ENCODE measurements at places on chromosomes 7 and 10.
A peak's percentile ranks its signal among the peaks of the same experiment; 100 is the strongest.

DNA sequence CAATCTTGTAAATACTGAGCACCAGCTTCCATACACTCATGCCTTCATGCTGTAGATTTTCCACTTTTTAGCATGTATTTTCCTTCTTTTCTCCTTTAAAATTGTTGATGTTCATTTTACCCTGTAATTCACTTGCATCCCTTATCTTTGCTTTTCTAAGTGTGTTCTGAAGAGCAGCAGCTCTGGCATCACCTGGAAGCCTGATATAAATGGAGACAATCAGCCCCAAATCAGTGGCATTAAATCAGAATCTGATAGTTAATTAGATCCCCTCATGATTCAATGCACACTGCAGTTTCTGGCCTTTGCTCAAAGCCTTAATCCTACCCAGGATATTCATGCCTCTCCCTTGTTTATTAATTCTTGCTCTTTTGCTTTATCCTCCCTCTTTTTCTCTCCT, 942.4 kb downstream of the XPNPEP1 start:
- ATAC-seq = no peak

DNA sequence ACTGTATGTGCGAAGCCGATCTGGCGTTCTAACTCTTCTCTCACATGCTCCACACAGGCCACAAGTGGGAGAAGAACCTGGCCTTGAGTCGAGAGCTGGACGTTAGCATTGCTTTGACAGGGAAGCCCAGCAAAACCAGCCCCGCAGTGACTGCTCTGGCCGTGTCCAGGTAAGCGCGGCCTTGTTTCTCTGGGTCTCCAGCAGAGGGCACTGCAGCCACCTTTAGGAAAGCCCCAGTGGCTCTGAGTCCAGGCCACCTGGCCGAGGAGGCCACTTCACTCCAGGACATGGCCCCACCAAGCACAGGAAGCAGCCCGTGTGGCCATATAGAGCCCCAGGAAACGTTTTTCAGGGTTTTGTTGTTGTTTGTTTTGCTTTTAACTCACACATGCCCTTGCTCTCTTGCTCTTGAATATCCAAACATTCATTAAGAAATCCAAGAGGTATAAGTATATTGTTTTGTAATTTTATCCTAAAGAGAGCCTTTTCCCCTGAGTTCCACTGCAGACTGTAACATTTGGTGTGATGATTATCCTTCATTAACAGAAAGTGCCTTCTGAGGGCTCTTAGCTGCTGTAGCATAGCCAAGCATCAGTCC, 41.8 kb upstream of the LRRC18 start:
- ATAC-seq = no peak

- ATAC-seq = no peak
Measured at GRCh38 chr10:120810298-120810697, 40.9 kb upstream of the WDR11 start.

GRCh38 chr10:32419615-32420014, 26.3 kb upstream of the CCDC7 start:
- no peak for ATAC-seq

DNA sequence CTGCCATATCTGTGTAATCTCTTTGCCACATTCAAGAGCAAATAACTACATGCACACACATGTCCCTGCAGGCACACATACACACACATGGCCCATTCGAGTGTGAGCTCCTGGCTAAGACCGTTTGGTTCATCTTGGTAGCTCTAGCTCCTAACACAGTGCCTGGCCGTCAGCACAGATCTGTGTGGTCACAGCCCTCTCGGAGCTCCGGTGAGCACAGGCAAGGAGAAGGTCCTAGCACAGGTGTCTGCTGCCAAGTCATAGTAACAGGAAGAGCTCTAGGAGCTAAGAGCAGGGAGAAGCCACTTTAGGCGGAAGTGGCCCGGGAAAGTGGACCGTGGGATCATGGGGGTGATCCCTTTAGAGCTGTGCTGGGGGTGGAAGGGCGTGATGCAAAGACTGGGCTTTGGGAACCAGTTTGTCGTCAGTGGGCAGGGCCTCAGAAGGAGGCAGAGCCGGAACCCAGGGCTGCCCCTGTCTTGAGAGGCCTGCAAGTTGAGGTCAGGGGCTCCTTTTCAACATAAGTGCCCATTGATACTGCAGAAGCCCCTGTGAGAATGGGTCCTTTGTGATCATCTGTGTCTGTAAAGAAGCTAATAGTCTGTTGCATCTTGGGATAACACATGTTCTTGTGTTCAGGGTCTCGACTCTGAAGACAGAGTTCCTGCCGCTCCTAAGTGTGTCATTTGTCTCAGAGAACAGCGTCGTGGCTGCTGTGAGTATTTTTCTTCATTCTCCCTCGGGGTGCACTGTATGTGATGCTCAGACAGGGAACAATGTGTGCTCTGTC, 16.6 kb upstream of the ARPC1B start:
- no peak for ATAC-seq

DNA sequence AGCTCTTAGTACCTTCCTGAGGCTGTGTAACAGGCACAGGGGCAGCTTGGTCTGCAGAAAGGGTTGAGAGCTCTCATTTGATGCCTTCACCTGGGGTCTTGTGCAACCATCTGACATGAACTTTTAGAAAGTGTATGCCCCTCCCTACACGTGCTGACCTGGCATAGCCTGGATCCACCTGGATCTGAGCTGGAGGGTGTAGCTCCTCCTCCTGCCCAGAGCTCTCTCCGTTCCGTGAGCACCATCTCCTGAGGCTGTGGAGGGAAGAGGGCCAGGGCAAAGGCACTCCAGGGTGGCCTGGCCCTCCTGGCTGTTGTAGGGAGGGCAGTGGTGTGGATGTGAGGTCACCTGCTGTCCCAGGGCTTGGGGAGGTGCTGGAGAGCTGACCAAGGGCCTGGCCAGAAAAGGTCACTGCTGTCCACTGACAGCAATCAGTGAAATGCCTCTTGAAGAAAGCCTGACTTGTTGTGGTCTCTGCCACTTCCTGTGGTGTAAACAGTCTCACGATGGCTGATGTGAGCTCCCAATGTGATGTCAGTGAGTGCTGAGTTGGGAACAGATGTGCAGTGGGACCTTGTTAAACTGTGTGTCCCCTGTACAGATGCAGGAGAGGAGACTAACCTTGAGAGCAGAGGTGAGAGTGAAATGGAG, 23.0 kb downstream of the AMZ1 start:
- peak; percentile 21 for ATAC-seq

DNA sequence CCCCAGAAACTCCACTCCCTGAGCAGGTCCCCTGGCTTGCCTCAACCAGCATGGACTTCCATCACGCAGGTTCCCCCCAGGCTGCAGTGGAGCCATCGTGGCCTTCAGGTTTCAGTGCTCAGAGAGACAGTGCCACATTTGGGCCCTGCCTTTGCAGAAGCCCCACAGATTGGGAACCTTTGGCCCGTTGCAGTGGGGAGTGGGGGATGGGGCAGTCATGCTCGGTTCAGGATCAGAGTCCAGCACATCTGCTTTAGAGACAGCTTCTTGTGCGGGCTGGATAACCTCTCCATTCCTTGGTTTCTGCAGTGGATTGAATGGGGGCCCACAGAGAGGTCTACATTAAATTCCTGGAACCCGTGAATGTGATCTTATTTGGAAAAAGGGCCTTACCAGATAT, 183.9 kb downstream of the EBF3 start:
- no peak for ATAC-seq

GRCh38 chr7:41584746-41585145, 118.1 kb downstream of the INHBA start:
- no peak for ATAC-seq

DNA sequence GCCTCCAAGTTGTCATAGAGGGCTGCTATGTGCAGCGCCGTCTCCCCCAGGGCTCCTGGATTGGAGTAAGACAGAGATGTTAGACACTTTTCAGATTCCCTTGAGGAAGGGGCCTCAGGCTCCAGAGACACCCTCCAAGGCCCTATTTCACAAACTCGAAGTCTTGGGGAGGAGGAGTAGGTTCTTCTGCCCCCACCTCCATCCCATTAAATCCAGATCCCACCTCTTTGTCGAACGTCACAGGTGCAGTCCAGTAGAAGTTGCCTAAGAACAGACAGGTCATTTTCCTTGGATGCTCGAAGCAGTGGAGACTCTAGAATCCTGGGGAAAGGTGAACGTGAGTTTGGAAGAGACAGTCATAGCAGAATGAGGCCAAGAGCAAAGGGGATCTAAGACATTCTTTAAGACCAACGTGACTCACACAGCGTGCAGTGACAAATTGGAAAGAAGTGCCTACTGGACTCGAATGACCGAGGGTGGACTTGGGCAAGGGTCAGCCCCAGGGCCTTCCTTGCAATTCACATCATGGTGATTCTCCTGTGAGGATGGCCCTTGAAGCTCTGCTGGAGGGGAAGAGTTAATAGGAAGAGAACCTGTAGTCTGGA, 3.3 kb downstream of the TRPV5 start:
- ATAC-seq = no peak

GRCh38 chr7:47484923-47485639, 96.8 kb downstream of the TNS3 start:
- ATAC-seq = no peak

DNA sequence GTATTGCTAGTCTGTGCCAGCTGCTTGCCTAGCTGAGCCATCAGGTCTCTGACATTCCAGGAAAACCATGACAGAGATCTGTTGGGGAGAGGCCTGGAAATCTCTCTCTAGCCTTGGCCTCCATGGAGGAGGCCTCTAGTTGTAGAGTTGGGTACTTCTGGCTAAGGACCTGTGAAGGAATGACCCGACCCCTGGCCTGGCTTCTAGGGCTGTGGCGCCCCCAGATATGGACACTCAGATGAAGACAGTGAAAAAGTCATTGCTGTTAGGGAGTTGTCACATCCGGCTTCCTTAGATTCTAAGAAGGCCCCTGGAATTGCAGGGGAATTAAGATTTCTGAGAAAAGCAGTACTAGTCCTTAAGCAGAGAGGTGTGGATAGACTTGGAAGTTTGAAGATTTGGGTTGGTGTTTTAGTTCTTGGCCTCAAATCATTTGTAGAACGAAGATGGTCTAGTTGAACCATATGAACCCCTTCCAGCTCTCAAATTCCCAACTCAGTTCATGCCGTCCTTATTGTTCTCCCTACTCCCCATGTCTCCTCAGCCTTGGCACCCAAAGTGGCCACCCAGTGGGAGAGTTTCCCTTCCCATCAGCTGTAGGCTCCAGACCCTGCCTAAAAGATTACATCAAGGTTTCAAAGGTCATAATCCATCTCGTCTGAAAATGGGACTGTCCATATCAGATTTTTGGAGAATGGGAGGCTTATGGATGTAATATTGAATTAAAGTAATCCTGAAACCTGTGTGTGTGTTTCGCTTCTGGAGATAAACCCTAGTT, 7.0 kb downstream of the HHEX start:
- ATAC-seq = no peak

GRCh38 chr7:98669329-98670000, 52.4 kb downstream of the NPTX2 start:
- ATAC-seq = no peak
